ENCODE measurements at places on chromosomes 11 and 22.

DNA sequence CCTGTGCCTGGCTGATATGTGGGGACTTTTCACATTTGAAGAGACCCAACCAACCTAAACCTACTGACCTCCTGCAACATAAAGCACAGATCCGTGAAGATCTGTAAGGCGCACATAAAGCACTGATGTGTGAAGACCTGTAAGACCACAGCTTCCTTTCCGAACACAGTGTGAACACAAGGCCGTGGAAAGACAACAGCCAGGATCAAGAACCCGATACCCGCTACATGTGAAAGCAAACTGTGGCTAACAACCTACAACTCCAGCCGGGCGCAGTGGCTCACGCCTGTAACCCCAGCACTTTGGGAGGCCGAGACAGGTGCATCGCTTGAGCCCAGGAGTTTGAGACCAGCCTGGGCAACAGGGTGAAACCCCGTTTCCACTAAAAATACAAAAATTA, 17.6 kb upstream of the PPFIA1 start:
- no peak for DNase-seq

- no peak for DNase-seq
Measured at GRCh38 chr11:32002311-32002710, 88.6 kb upstream of the RCN1 start.

GRCh38 chr22:19981961-19982920, 34.4 kb downstream of the ARVCF start:
- no peak for DNase-seq

DNA sequence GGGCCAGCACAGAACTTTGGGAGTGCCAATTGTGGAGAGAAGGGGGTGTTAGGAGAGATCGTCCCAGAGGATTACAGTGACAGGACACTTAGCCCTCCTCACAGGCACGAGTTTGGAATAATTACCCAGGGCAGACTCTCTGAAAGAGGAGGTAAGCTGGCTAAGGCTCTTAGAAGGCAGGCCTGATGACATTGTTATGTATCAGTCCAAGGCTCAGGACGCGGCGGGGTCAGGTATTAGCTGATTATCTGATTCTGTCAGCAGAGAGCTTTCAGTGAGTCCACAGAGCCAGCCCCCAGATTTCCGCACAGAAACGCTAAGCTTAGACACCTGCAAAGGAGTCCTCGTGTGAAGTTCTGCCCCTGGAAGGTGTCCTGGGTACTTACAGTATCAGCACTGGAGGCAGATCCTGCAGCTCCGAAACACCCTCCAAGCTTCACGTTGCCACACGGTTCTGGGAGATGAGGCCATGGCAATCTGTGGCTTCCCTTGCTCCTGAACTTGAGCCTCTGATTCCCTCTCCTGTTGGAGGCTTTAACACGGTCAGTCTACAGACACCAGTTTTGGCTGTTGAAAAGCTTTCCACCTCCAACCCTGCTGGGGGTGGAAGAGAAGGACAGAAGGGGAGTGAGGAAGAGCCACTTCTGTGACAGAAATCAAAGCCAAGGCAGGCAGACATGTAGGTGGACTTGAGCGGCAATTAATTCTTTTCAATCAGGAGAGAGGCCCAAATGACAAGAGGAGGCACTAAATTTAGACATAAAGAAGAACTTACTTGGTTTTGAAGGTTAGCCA, 123.6 kb upstream of the CADM1 start:
- DNase-seq: no peak

DNA sequence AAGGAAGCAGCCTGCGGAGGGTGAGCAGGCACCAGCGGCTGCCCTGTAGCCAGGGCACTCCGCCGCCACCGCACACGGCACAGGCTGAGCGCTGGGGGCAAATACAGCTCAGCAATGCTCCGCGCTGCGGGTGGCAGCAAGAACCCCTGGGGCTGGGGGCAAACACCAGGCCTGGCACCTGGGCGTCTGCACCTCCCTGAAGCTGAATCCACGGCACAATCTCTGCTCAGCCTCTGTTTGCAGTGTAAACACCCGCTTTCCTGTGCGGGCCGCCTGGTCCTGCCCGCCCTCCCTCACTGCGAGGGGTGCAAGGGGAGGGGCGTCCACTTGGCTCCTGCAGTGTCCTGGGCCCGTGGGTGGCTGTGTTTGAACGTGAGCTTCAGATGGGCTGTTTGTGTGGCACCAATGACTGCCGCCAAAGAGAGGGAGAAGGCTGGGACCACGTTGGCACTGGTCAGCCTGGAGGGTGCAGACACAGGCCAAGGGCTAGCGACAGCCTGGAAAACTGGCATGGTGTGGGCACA, 14.8 kb upstream of the MPPED1 start:
- DNase-seq: no peak

DNA sequence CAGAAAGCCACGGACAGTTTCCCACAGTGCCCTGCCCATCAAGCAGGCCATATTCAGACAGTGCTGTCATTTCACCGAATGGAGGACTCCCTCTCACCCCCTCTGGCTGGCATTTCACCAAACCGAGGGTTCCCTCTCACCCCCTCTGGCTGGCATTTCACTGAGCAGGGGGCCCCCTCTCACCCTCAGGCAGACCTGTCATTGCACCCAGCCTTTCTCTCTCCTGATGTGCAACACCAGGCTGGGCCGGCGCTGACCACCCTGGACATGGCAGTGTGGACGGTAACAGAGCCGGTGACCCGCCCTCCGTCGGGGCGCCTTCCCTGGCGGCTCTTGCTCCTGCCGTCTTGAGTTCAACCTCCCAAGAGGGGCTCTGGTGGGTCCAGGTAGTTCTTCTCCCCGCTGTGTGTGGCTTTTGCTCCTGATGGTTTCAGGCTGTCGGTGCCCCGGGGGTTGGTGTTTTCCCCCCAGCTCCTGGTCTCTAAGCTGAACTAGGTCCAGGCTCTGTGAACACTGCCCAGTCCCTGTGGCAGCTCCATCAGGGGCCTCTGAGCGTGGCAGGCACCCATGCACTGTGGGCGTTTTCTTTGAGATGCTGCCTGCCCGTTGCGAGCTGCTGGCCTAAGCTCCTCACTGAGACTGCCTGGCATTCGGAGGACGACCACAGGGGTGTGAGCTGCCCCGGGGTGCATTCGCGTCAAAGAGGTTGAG, 46.9 kb downstream of the SMIM38 start:
- DNase-seq: no peak

- no peak for DNase-seq
Measured at GRCh38 chr22:21034989-21035388, 2.6 kb upstream of the SLC7A4 start.

GRCh38 chr11:131412061-131412460, 41.6 kb downstream of the NTM start:
- DNase-seq: no peak

- DNase-seq: no peak
Measured at GRCh38 chr22:48513929-48514328, 1313.7 kb downstream of the BRD1 start.

GRCh38 chr22:36398601-36399471, 11.1 kb upstream of the MYH9 start:
- no peak for DNase-seq

- no peak for DNase-seq
Measured at GRCh38 chr11:116906479-116906878, 69.1 kb upstream of the APOA1 start.

DNA sequence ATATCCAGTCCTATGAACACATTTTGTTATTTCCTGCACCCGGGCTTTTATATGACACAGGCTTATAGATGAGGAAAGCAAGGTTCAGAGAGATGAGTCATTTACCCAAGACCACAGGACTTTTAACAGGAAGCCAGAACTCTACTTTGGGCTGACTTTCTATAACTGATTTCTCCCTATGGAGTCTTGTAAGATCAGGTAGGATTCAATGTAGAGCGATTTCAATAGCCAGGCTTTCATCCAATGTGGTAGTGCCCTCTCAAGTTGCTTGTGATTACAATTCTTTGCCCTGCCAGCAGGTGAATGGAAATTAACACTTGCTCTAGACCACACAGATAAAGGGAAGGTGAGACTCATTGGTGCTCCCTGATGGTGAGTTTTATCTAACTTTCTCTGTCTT, 378.3 kb downstream of the INSC start:
- no peak for DNase-seq

DNA sequence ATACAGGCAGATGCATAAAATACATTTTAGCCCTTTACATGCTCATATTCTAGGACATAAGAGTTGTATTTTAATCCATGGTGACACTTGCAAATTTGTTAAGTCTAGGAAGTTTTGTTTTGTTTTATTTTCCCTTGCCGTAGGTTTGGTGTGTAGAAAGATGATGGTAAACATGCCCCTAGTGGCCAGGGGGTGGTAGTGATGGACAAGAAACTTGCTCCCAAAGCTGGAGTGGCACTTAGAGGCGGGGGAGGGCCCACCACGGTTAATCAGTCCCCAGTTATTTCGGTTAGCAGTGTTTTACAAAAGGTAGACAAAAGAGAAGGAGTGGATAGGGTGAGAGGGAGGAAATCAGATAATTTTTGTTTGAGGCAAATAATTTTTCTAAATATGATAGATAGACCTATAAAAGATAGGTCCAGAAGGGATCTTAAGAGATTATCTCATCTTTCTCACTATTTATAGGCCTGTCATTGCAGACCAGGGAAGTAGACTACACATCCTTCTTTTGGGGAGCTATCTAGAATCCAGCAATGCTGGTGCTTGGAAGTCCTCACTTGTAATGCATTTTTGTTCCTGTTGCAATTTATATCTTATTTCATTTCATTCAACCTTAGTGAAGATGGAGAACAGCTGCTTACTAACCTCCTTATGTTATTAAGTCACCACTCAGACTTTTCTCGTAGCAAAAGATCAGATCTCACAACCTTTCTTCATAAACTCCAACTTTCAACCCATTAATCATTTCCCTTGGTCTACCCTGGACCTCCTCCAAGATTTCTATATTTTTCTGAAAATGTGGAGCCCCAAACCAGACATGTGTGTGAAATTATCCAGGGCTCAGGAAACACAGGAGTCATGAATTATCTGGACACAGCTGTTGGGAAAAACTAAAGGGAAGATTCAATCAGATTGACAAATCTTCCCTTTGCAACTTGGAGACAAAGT, 5.9 kb upstream of the BDNF start:
- no peak for DNase-seq

GRCh38 chr11:34916843-34917770, 689 bp downstream of the PDHX start:
- DNase-seq: peak; percentile 21

- no peak for DNase-seq
Measured at GRCh38 chr11:57438345-57439285, 11.7 kb upstream of the SLC43A3 start.

DNA sequence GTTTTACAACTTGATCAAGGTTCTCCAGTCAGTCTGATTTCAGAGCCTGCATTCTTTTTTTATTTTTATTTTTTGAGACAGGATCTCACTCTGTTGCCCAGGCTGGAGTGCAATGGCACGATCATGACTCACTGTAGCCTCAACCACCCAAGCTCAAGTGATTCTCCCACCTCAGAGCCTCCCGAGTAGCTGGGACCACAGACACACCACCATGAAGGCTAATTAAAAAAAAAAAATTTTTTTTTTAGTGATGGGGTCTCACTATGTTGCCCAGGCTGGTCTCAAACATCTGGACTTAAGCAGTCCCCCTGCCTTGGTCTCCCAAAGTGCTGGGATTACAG, 117.2 kb upstream of the NAV2 start:
- DNase-seq: no peak

DNA sequence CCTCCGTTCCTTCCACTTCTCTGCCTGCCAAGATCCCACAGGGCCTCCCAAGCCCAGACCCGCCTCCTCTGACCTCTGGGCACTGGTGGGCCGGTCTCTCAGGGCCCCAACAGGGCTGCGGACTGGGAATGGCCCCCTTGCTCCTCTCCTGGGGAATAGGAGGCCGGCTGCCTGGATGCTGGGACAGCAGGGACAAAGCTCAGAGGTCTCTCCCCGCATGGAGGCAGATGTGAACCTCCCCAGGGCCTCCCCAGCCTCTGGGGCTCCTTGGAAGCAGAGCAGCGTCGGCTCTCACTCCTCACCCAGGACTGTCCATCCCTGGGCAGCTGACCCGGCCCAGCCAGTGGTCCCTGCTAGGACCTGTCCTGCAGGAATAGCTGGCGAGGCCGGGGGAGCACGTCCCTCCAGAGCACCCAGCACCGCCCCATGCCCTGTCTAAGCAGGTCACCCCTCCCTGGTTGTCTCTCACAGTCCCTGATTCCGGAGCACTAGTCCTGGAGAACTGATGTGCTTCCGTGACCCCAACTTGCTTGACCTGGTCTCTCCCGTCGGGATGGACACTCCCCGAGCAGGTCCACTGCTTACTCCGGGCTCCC, 85.8 kb downstream of the RTL6 start:
- DNase-seq: no peak

GRCh38 chr22:32378707-32379272, 21.1 kb downstream of the RFPL3 start:
- peak; percentile 30 for DNase-seq

All from HTR-8/SVneo (cell line).